ENCODE measurements at places on chromosomes 12 and 14.

DNA sequence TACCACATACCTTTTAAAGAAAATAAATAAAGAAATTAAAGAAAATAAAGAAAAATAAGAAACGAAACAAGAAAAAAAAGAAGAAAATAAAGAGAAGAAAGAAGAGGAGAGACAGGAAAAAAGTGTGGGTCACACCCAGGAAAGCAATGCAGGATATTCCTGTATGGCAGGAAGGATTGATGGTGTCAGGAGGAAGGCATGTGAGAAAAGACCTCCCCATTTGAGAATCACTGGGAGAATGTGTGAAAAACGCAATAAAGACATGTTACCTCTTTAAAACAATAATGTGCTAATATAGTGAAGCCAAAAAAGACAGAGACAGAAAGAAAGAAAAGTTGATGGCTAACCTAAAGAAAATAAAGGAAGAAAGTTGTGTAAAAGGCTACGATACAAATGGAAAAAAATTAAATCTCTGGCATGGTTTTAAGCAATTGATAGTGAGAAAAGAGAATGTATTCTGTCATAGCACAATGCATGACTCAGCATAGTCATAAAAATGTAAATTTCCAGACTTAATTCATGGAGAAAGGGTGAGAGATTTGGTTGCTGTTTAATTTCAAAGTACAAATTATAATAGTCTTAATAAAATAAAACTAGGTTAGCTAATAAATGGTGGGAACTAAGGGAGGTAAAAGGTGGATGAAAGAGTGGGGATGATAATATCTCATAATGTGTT is 24.3 kb upstream of the FOXG1 start:
- no peak for DNase-seq

- no peak for DNase-seq
These were observed 3.7 kb upstream of the ZFP36L1 start for GRCh38 chr14:68796418-68797101.

- no peak for DNase-seq
These were observed 1.7 kb upstream of the SLC25A29 start for GRCh38 chr14:100307766-100308426.

DNA sequence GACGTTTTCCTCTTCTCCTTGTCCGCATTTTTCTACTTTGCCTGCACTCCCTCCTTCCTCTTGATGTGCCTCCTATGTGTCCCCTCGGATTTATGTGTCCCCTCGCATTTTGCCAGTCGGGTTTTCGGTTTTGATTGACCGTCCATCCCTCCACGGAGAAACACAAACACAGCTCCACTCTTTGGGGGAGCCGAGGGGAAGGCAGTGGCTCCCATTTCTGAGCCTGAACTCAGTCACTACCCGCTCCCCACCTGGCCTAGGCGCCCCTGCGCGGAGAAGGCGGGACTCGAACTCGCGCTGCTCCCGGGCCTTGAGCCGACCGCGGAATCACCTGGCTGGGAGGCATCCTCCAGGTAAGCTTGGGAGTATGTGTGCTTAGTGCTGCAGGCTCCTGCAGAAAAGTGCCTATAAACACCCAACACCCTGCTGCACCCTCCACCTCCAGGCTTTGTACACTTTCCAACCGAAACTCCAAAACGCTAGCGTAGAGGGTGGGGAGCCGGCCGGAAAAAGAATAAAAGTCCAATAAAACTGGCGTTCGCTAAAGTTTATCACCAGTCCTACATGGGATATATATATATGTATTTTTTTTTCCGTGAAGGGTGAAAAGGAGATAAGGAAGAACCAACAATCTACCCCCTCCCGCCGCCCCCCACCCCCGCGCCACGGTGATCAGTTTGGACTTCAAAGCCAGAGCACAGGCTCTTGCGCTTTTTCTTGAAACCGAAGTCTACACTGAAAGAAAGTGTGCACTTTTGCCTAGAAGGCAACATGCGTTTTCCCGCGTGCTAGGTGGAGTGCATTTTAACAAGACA is 3.3 kb upstream of the CCND2 start:
- DNase-seq: no peak

DNA sequence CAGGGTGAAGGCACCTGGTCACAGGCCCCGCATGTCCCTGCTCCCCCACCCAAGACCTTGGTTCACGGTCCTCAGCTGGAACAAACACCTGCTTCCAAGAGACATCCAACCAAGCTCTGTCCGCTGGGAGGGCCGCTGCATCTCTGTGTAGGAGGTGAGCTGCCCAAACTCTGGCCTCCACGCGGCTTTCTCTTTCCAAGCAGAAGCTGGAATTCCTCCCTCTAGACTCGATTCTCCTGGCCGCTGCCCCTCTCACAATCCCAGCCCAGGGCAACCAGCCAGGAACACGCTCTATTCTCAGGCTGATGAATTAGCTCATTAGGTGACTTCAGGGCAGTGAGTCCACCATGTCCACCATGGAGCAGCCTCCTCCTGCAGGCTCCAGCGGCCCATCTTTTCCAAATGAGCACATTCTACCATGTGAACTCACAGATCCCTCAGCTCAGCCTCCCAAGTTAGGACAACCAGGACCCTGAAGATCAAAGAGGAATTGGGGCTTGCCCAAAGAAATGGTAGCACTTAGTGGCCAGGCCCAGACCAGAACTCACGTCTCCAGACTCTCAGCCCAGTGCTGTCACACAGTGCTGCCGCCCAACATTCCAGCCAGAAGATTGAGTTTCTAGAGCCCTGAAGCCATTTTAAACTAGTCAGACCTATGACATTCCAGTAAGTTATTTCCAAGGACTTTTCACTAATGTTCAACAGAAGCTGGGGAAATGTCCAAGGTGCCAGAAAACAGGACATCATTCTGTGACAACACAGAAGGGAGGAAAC is 146.6 kb downstream of the ANO2 start:
- DNase-seq: no peak

- no peak for DNase-seq
These were observed 12.1 kb downstream of the KRT85 start for GRCh38 chr12:52355176-52355575.
